ENCODE measurements at places on chromosomes 16 and 17.

- no peak for DNase-seq
Observed at GRCh38 chr16:24054741-24055491, 201.2 kb upstream of the CACNG3 start.

DNA sequence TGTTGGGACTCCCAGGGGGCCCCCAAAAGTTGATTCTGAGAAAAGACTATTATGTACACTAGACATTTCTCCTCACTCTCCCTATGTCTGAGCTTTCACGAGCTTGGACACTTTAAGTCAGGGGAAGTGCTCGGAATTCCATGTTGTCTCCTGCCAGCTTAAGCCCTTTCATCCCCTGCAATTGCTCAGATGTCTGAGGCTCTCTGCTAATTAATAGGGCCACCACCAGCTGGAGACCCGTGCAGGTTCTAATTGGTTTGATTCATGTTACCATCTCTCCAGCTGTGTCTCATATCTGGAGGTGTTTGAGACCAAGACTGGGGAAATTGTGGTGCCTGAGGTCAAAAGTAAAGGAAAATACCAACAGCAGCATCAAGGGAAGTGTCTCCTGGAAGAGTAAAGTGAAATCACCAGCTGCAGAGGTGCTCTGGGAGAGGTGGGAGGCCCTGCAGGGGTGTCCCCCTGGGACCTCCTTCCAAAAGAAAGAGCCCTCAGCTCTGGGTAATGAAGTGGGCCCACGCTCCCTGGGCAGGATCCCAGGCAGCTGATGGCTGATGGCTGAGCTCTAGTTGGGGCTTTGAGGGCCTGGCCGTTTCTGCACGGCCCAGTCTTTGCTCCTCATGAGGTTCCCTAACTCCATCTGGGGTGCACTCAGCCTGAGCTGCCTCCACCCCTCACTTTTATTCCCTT lies 5.8 kb upstream of the UTS2R start:
- DNase-seq = no peak

- DNase-seq = no peak
Observed at GRCh38 chr16:61421111-61421510, 615.1 kb downstream of the CDH8 start.

GRCh38 chr16:53297477-53297876 lies 136.8 kb upstream of the RBL2 start:
- no peak for DNase-seq

- no peak for DNase-seq
Observed at GRCh38 chr16:9681508-9681907, 500.7 kb downstream of the GRIN2A start.

GRCh38 chr17:43371227-43371821 lies 27.5 kb upstream of the ARL4D start:
- no peak for DNase-seq

DNA sequence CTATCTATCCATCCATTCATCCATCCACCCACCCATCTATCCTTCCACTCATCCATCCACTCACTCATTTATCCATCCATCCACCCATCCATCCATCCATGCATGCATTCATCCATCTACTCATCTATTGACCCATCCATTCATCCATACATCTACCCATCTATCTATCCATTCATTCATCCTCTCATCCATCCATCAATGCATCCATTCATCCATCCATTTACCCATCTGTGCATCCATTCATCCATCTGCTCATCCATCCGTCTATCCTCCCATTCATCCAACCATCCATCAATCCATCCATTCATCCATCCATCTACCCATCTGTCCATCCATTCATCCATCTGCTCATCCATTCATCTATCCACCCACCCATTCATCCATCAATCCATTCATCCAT lies 224.5 kb upstream of the MAF start:
- no peak for DNase-seq

DNA sequence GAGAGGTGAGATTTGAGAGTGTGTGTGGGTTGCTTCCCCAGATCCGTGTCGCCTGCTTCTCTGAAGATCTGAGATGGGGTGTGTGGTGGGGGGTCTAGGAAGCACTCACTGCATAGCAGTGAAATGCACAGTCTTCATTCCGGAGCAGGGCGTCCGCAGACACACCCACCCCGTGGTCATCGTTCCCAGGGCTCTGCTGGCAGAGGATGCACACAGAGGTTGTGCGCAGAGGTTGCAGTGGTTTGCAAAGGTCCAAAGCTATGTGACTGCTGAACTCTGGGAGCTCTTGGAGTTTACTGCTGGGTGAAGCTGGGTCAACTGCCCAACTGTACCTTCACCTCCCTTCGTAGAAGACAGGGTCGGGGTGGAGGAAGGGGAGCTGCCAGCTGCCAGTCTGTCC lies 135.3 kb downstream of the SNX29 start:
- no peak for DNase-seq

DNA sequence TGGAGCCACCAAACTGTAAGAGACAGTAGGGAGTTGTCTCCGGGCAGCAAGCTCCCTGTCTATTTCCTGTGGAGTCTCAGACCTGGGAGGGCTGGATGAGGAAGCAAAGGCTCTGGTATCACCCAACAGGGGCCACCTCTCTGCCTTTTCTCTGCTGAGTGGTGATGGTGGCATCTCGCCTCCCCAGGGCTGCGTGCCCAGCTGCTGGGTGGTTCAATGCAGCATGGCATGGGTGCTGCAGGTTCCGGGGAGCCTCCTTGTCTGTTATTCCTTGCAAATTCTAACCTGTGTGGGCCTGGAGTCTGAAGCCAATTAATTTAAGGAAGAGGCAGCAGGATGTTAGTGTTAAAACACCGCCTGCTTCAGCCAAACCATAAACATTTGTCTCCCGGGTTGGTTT lies 78.2 kb downstream of the CCDC182 start:
- no peak for DNase-seq

DNA sequence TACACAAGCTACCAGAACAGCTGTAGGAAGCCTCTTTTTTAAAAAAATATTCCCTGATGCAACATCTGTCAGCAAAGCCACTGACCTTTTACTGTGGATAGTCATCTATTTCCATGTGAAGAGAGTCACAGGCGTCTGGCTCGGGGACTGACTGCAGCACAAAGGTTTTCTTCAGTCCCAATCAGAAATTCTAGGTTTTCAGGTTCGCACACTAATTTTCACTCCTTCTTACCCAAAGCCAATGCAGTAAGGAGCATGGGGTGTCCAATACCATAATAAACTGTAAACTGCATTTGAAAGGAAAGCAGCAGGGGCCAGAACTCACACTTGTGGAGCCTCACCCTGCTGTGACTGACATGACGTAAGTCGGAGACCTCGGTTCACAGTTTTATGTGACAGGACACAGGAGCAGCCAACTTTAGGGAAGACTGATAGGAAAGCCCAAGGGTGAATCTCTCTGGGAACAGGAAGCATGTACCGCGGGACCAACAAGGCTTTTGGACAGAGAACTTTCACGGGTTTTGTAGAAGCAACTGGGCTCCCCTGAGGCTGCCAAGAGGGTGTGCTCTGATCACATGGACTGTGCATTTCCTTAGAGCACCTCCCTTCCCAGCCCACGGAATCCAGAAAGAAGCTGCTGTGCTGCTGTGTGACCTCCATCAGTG lies 9.1 kb upstream of the TMEM100 start:
- DNase-seq = peak; percentile 64

DNA sequence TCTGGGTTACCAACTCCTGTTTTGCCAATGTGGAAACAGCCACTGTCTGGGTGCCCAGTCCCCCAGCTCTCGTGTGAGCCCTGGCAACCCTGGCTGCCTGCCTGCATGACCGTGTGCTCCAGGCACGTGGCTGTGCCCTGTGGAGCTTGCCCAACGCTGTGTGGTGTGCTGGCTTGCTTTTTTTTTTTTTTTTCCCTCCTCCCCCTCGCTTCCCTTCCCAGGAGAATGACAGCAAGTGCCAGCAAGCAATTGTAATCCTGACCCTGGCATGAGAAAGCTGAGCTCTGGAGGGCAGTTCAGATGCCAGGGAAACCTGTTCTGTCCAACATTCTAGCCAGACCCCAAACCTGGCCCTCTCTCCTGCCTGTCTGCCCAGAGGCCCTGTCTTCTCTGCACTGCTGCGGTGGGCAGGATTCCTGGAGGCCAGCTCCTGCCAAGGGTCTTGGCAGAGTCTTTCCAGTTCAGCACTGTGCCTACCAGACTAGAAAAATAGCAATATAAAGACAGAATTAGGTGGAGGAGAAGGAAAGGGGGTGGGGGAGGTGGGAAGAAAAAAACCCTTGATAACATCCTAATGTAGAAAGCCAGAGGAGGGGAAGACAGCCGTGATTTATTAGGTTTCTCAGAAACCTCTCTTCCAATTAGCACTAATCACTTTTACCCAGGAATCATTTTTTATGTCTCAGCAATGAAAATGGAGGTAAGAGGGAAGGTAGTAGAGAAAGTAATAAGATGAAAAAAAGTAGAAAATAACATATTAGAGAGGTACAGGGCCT lies 9.0 kb downstream of the HLF start:
- DNase-seq = peak; percentile 66

DNA sequence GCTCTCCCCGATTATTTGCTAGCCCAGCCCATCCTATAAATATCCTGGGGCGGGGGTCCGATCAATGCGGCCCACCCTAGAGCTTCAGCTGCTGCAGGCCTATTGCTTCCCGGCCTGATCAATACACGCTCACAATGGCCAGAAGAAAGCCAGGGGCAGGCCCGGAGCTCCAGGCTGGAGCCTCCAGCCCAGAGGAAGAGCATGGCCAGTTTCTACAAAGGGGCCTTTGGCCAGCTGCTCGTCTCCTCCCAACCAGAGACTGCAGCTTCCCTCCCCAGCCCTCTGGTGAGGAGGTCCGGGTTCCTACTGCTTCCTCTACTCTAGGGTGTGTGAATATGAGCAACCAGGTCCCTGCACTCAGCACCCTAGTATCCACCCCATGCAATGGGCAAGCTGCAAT lies 36.7 kb downstream of the SALL1 start:
- DNase-seq = no peak

GRCh38 chr16:14628806-14629611 lies 1.1 kb downstream of the PARN start:
- DNase-seq = no peak

GRCh38 chr16:69568676-69569075 lies 2.9 kb downstream of the NFAT5 start:
- no peak for DNase-seq

DNA sequence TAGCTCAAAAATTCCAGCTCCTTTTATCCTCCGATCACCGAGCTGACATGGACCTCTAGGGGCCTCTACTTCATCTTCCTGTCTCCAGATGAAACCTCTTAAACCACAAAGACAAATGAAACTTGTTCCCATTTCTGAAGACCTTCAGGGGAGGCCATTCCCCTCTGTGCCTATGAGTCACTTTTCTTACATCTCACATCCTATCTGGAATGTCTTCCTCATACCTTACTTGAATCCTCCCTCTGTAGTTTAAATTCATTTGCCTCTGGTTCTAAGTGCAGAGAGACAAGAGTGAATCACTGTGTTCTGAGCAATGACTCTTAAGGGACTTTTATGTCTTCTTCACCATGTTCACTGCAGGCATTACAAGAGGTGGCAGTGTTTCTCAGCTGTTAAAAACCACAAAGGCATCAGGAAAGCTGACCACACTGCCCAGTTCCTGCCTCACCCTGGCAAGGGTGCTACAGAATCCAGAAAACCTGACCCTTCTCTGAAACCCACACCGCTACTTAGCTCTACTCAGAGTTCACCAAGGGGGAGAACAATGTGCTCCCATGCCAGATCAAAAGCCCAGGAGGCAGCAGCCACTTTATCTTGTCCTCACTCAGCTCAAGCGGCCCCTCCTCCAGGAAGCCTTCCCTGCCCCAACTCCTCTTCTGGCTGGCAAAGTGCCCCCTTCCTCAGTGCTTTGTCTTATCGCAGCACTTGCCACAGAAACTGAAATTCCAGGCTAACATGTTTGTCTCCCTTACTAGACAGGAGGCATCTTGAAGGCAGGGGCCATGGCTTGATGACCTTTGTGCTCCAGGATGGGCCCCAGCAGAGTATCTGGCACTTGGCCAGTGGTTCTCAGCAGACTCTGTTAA lies 6.4 kb downstream of the CUEDC1 start:
- DNase-seq = no peak

GRCh38 chr16:24309258-24310142 lies 53.4 kb downstream of the CACNG3 start:
- no peak for DNase-seq

GRCh38 chr17:72308744-72309385 lies 188.0 kb downstream of the SOX9 start:
- DNase-seq = no peak

GRCh38 chr17:45405250-45406086 lies 27.2 kb downstream of the ARHGAP27 start:
- peak; percentile 35 for DNase-seq

DNA sequence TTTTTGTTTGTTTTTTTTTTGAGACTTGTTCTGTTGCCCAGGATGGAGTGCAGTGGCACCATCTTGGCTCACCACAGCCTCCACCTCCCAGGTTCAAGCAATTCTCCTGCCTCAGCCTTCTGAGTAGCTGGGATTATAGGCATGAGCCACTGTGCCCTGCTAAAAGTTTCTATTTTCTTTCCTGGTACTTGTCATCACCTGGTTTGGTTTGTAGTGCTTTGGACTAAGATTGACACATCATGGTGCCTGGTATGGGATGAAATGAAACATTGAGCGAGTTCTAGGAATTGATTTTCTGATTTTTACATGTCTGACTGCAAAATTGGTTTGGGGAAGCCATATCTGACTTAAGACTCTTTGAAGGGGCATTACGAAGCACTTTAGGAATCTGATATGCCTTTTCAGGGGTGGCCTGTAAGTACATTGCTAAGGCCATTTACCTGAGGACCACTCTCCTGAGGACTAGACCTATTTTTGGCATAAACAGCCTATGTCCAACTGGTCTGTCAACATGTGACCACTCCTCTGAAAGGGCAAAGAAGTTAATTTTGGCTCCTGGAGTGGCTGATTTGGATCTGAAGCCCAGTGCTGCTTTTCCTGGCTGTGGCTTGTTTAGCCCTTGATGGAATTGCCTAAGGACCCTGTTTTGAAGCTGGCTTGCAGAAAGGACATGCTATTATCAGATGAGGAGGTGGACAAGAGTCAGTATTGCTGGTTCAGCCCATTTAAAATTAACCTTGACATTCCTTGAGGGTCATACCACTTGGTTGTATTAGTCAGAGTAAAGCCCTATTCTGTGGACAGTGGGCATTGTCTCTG lies 18.4 kb upstream of the TBKBP1 start:
- DNase-seq = no peak

GRCh38 chr17:46951706-46952105 lies 27.3 kb downstream of the RPRML start:
- DNase-seq = no peak

GRCh38 chr17:48021934-48022333 lies 15.7 kb downstream of the COPZ2 start:
- DNase-seq = no peak

DNA sequence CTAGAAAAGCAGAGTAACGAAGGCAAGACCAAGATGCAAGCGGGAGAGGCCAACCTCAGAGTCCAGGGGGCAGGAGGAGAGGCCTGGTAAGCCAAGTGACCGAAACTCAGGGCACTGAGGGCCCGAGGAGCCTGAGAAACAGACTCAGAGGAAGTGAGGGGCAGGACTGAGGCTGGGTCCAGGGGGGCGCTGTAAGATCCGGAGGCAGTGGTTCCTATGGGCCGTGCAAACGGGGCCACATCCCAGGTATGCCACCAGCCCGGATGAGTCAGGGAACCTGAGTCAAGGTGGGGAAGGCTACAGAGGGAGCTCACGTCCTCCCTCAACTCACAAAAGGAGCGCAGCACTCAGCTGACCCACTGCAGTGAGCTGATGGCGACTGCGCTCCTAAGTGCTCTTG lies 8.3 kb downstream of the ZDHHC7 start:
- no peak for DNase-seq

- no peak for DNase-seq
Observed at GRCh38 chr17:76146053-76146851, 5.2 kb upstream of the FOXJ1 start.
